ENCODE measurements at places on chromosomes 16 and 17.

- no peak for DNase-seq
These were observed 55.4 kb downstream of the CYB5B start for GRCh38 chr16:69479775-69480174.

GRCh38 chr17:62134397-62134796, 69.3 kb upstream of the MED13 start:
- DNase-seq = no peak

GRCh38 chr16:64352246-64352645, 769.6 kb downstream of the CDH11 start:
- DNase-seq = no peak

DNA sequence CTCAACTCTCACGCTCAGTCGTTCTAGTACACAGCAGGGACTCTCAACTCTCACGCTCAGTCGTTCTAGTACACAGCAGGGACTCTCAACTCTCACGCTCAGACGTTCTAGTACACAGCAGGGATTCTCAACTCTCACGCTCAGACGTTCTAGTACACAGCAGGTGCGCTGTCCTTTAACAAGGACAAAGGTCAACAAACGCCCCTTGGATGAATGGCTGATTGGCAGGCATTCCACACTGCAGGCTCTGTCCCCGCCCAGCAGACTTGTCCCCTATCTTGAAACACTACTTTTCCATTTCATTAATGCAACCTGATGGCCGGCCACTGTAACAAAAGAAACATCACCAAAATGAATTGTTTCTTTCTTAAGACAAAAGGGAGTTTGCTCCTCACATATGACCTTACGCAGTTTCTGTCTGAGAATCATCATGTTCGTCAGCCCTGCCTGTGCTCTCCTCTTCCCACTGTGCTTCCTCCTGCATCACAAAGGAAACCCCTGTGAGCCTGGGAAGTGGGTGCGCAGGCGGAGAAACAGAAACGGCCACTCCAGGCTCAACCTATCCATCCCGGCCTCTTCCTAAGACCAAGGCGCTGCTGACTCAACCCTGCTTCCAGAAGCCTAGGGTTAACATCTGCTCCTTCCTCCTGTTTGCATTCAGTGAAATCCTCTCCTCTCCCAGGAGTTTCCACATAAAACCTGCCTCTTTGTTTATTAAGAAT, 59.8 kb downstream of the ANKRD11 start:
- no peak for DNase-seq

- DNase-seq = no peak
These were observed 8.1 kb upstream of the KDM8 start for GRCh38 chr16:27195076-27195741.

GRCh38 chr16:31354394-31355291, at the start of gene ITGAX:
ITGAX (plus strand) TSS chr16:31355176; CDS start chr16:31355255, 79 bp downstream.
- peak; percentile 30 for DNase-seq

GRCh38 chr17:2054512-2055291, at the start of gene HIC1:
HIC1 (plus strand) TSS chr17:2055103; CDS start chr17:2056691, 1,588 bp downstream.
- DNase-seq = peak; percentile 71

DNA sequence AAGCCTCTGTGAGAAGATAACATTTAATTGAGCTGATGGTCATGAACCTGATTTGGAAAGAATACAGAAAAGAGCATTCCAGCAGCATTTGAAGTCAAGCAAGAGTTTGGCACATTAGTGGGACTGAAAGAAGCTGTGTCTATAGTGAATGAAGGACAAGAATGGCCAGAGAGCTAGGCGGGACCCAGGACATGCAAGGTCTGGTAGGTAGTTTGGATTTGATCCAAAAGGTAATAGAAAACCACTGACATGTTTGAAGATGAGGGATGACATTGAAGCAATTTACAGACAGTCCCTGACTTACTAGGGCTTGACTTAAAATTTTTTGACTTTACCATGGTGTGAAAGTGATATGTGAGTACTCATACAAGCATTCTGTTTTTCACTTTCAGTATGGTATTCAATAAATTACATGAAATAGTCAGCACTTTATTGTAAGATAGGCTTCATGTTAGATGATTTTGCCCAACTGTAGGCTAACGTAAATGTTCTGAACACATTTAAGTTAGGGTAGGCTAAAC, 7.6 kb downstream of the CYB5B start:
- DNase-seq = no peak

- peak; percentile 19 for DNase-seq
These were observed 5.0 kb upstream of the DCTPP1 start for GRCh38 chr16:30434852-30435251.

GRCh38 chr16:79372503-79373184, 227.9 kb downstream of the MAF start:
- DNase-seq = peak; percentile 25

DNA sequence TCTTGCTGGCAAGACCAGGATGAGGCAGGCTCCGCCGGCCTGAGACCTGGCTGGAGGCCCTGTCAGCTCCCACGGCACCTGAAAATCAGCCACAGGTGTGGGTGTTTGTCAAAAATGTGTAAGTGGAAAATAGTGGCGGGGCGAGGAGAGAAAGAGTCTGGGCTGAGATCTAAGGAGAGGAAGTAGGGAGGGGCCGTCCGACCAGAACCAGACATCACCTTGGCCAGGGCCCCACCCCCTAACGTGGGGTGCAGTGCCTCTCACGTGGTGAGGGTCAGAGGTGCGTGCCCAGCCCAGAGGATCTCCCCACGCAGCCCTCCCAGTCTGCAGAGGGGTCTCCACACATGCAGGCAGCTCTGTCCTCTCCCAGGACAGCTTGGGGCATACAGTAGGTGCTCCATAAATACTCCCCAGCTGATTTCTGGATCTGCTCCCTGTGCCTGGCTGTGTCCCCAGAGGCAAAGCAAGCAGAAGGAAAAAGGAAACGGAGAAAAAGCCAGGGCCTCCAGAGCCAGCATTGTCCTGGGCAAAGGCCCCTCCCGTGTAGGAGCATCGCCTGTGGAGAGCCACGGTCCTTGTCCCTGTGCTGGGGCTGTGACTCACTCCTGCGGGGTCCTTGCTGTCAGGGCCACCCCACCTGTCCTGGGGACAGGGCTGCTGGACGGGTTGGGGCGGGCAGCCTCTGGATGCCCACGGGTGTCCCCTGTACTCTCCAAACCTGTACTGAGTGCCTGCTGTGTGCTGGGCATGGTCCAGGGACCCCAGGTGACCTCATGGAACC, 16.7 kb downstream of the ZFPM1 start:
- peak; percentile 51 for DNase-seq

DNA sequence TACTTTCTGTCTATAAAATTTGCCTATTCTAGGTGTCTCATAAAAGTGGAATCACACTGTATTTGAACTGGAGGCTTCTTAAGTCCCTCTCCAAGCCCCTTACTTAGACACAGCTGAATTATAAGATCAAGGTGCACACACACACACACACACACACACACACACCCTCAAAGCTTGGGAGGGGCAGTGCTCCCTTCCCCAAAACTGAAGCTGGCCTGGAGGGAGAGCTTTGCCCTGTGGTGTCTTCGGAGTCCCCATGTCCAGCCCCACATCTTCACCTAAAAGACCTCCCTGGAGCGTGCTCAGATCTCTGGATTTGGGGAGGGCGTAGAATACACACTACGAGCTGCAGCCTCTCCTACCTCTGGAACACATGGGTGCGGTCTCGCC, 828 bp downstream of the EMP2 start:
- no peak for DNase-seq

DNA sequence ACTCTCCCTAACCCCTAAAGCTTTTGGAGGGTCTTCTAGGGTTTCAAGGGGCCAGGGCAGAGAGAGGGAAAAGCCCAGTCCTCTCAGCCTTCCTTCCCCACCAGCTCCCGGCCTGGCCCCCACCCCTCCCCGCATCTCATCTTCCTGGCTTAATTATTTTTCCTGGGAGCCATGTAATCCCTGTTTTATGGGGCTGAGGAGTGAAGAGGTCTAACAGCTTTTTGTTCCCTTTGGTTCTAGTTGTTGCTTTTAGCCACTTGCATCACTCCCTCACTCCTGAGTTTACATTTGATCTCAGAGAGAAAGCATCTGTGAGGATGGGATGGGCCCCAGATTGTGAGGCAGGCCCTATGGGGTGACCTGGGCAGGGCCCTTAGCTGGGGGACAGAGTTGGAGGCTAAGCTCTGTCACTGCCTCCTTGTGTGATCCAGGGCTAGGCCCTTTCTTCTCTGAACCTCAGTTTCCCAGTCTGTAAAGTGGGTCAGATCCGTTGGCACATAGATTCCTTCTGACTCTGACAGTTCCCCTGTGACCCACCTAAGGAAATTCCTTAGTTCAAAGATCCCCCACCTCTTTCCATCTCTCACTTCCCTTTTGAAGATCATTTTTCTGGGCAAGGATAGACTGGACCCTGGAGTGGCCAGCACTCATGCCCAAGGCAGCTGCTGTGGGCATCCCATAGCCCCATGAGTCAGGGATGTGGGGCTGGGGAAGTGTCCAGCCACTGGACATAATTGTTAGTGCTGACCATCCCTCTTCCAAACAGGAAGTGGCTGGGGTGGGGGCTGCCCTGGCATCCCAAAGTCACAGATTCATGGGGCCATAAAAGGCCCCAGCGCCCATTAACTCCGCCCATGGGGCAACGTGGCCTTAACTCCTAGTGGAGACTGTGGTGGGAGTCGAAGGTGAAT, 20.1 kb downstream of the UNC119 start:
- no peak for DNase-seq

GRCh38 chr17:77693301-77693700, 265.2 kb upstream of the TNRC6C start:
- DNase-seq = no peak

DNA sequence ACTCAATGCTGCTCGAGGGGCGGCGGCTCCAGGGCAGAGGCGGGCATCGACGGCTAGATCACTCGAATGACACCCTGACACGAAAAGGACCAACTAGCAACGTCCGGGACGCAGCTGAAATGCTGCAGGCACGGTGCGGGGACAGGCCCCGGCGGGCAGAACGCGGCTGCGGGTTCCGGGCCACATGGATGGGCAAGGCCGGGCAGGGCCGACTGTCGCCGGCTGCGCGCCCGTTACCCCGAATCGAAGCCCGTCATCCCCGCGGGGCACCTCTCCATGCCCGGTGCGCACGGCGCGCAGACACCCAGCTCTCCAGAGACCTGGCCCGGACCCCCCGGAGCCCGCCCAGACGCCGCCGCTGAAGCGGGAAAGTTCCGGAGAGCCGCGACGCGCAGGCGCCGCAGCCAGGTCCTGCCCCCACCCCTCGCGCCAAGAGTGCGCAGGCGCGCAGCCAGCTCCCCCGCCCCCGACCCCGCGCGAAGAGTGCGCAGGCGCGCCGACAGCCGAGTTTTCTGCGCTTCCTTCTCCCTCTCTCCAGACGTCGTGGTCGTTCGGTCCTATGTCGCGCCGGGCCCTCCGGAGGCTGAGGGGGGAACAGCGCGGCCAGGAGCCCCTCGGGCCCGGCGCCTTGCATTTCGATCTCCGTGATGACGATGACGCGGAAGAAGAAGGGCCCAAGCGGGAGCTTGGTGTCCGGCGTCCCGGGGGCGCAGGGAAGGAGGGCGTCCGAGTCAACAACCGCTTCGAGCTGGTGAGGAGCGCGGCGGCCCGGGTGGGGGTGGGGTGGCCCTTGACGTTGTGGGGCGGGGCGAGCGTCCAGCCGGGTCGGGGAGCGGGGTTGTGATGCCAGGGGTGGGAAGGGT, at the start of gene TCF25:
Gene TCF25 (plus strand): TSS at position 484 of the 863 bp plus-strand sequence. CDS start 76 bp downstream, at position 560.
- DNase-seq = peak; percentile 81

GRCh38 chr17:5362162-5362811, 57.2 kb downstream of the NUP88 start:
- DNase-seq = no peak

DNA sequence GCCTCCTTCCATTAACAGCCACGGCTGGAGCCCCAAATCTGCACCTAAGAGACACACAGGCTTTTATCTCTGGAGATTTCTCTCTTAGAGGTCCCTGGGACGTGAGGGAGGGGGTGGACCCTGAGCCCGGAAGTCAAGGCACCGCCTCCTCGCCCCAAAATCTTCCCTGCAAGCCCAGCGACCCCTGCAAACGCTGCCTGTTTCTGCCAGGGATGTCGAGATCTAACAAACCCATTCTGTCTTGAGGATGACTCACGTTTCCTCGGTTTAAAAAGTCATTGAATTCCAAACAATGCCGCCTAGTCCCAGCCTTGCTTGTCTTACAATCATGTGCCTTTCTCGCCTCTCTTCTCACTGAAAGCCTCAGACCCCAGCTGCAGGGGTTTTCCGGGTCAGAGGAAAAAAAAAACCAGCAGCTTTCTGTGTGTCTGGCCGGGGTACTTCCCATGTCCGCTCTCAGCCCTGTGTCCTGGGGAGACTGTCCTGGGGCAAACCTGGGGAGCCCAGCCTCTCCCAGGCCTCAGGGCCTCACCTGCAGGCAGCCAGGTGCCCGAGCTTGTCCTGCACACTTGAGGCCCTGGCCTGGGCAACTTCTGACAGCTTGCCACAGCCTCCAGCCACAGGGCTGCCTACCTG, 15.4 kb downstream of the ARL2BP start:
- no peak for DNase-seq

- peak; percentile 80 for DNase-seq
These were observed 2.3 kb downstream of the PIEZO1 start for GRCh38 chr16:88782454-88783390.

DNA sequence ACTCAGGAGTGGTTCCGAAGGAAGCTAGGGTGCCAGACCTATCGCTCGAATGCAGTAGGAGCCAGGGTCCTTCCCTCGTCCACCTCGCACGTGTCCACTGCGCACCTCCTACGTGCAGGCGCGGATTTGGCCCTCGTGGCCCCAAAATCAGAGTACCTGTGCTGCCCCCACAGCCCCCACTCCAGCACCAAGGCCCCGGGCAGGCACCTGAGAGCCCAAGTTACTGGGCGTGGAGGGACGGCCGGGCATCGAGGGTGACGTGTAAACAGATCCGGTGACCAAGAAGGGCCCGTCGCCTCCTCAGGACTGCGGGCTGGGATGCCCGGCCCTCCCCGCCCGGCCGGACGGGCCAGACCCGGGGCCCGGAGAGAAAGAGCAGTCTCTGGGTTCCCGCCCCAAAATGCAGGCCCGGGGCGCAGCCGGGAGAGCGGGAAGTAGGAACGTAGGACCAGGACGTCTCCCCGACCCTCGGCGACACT, 492 bp downstream of the SLC25A39 start:
- no peak for DNase-seq

DNA sequence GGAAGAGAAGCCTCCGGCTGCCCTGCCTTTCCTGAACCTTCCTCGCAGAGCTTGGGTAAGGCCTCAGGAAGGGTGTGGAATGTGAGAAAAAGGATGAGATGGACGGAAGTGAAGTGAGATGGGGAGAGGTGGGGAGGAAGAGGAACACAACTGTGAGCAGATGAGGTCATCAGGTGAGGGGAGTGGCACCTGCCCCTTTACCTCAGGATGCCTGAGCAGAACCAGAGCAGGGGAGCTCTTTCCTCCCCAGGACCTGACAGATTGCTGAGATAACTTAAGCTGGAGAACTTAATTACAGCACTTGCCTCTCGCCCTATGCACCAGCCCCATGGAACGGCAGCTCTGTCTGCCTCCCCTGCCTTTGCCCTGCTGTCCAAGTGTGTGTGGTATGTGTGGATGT, 29.8 kb downstream of the TMEM132E start:
- no peak for DNase-seq
